ENCODE measurements at places on chromosomes 7 and 10. TPM values are rescaled to one million over a fixed set of nuclear protein-coding genes. Genes with fewer than 3 reads are reported as not detected.

DNA sequence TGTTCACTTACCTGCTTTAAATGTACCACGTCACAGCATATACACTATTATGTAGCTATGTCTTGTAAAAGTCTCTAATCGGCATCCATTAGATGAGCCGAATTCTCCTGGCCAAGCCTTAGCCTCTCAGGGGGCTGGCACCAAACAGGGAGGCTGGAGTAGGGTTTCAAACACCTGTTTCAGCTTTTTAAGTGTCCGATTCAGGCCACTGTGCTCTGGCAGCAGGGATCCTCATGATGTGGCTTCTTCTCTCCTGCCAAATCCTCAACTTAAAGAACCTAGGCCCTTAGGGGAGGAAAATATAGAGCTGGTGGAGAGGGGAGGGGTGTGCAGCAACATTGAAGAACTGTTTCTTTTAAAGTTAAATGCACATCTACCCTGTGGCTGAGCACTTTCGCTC, 68.5 kb upstream of the NFKB2 start:
- H3K4me1 ChIP-seq = no peaks in the 10 kb centered on the region
- H3K4me3 ChIP-seq = no peak overlapping the region
- no peaks in the 10 kb centered on the region for H3K36me3 ChIP-seq
- no peak overlapping the region for H3K27ac ChIP-seq

DNA sequence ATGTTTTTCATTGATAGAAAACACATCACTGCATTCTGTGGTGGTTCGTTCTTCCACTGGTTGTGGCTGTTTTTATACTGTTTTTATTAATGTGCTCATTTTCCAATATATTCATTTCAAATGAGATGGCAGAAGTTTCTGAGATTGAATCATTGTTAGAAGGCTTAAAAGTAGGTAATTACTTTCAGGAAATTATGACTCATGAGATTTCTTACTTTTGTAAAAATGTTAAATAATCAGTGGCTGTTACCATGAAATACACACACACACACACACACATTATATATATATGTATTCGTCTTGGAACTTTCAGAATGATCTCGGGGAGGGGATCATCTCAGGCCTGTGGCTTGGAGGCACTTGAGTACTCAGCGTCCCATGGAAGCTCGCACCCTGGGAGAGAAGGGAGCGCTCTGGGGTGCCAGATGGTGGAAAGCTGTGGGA, 66.1 kb downstream of the ZMYND11 start:
- no peaks in the 10 kb centered on the region for H3K27me3 ChIP-seq
- no peaks in the 10 kb centered on the region for H3K36me3 ChIP-seq
- DNase-seq = no peak
- no peak overlapping the region for H3K4me3 ChIP-seq
- no peaks in the 10 kb centered on the region for H3K4me1 ChIP-seq

GRCh38 chr7:17679458-17679857, 260.8 kb downstream of the SNX13 start:
- DNase-seq = peak; percentile 18
- H3K4me3 ChIP-seq = no peak overlapping the region
- no peak overlapping the region for H3K27ac ChIP-seq
- no peaks in the 10 kb centered on the region for H3K4me1 ChIP-seq
- no peaks in the 10 kb centered on the region for H3K27me3 ChIP-seq

GRCh38 chr7:2379821-2380450, 23.5 kb upstream of the CHST12 start:
- no peak overlapping the region for H3K27ac ChIP-seq
- no peaks in the 10 kb centered on the region for H3K4me1 ChIP-seq
- no peak overlapping the region for H3K4me3 ChIP-seq
- no peak for DNase-seq

DNA sequence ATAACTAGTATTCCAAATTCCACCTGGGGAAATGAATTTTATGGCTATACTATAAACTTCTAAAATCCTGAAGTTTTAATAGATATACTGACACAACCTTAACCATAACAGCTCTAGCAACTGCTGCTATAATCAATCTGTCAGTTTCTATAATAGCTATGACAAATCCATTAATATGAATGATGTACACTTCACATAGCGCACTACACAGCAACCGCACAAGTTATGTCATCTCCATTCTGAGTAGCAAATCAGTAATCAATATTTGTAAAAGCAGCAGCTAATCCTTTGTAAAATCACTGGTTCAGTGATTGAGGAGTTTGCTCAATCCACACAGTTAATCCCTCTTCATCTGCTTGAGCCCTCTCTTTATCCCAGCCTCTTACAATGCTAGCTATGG, 105.3 kb downstream of the SKAP2 start:
- no peak for DNase-seq
- no peaks in the 10 kb centered on the region for H3K36me3 ChIP-seq
- no peaks in the 10 kb centered on the region for H3K27me3 ChIP-seq
- H3K4me3 ChIP-seq = no peak overlapping the region
- no peaks in the 10 kb centered on the region for H3K4me1 ChIP-seq

UPK3BL2 gene
- total RNA-seq = 64.0 TPM

DNA sequence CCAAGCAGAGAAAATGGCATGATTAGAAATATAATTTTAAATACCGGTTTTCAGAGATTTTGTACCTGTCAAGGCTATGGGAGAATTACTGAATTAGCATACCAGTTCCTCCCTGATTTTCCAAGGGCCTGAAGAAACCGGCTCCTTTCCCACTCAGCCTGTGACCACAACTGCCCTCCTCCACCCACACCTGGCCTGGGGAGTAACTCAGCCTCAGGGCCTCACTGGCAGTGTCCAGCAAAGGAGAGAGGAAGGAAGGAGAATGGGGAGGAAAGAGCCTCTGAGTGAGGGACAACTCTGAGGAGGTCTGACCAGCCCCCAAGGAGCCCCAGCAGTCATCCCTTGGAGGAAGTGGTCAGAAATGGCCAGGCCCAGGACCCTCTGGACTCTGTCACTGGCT, 98.0 kb upstream of the LYZL2 start:
- no peak overlapping the region for H3K27ac ChIP-seq
- no peaks in the 10 kb centered on the region for H3K4me1 ChIP-seq
- H3K36me3 ChIP-seq = no peaks in the 10 kb centered on the region
- no peak overlapping the region for H3K4me3 ChIP-seq

GRCh38 chr10:5500162-5500670, 846 bp upstream of the CALML5 start:
- no peaks in the 10 kb centered on the region for H3K27me3 ChIP-seq
- DNase-seq = no peak
- no peaks in the 10 kb centered on the region for H3K36me3 ChIP-seq
- no peak overlapping the region for H3K27ac ChIP-seq

DNA sequence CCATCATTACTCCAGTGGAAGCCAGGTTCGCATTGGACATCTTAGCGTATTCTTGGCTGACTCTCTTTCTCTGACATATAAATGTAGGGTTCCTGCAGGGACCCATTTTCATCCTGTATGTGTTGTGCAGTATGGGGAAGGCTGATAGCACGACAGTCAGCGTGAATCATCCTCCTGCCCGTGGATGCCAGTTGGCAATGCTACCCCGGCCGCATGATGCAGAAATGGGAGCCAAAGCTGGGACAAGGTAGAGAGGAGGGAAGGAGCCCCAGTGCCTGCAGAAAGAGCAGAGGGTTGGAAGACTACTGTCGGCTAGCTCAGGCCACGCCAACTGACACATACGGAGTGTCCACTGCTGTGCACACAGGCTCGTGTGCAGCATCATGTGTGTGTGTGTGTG, 251.6 kb downstream of the SKAP2 start:
- no peak overlapping the region for H3K4me3 ChIP-seq
- H3K4me1 ChIP-seq = no peaks in the 10 kb centered on the region
- H3K27ac ChIP-seq = no peak overlapping the region
- DNase-seq = no peak

DNA sequence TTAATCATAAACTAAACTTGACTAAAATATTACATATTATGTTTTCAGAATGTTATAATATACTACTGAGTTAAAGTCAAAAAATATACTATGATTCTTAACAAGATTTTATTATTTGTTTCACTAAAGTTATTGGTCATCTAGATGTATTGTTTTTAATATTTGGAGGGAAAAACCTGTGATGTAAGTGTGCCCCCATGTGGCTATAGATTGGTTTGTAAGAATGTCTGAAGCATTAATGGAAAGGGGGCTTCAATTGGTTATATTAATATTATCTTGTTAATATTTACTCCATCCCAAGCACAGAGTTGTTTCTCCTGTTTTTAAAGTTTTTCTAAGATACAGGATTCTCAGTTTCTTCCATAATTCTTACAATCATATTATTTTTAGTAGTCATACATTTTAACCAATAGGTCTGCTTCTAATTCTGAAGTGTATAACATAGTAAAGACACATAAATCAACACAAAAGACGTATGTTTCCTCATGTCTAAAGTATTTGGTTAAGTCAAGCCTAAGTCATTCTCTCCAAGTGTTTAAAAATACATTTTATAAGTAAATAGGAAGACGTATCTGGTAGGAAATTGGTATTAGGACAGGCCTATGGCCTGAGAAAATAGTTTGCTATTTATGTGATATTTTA, 58.0 kb downstream of the GNAT3 start:
- H3K4me3 ChIP-seq = no peak overlapping the region
- H3K27me3 ChIP-seq = no peaks in the 10 kb centered on the region
- H3K4me1 ChIP-seq = no peaks in the 10 kb centered on the region
- H3K27ac ChIP-seq = no peak overlapping the region
- no peaks in the 10 kb centered on the region for H3K36me3 ChIP-seq
- no peak for DNase-seq

- no peaks in the 10 kb centered on the region for H3K4me1 ChIP-seq
- DNase-seq = no peak
- H3K27ac ChIP-seq = no peak overlapping the region
- H3K27me3 ChIP-seq = no peaks in the 10 kb centered on the region
- H3K4me3 ChIP-seq = no peak overlapping the region
These were observed 184.1 kb downstream of the CREB5 start for GRCh38 chr7:28596245-28596935.
